ENCODE measurements at places on chromosomes 6 and 20.

DNA sequence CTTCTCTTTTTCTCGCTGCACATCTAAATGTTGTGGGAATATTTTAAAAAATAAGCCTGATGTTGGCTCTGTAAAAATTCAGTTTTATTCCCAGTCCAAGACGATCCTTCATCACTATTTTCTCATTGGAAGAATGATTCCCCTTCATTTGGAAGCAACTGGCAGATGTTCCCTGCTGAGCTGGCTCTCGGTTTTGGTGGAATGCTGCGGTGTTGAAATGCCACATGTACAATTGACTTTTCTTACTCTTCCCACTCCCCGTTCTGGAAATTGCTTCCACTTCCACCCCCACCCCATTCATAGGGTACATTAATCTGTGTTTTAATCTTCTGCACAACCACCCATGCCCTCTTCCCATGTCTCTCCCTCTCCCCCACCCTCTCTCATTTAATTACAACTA is 496.3 kb upstream of the MAP3K7 start:
- DNase-seq, result no peak

DNA sequence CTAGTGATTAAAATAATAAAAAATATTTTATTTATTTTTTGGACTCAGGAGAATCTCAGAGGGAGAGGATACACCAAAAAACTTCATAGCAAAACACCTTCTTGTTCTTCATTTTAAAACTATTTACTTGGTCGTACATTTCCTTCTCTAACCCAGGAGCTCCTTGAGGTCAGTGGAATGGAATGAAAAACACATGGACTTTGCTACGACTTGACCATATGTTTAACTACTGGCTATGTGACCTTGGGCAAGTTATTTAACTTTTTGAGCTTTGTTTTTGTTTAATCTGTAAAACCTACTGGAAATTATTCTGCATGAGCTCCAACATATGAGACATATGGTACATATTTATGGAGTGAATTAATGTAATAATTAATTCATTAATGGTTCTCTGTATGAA is 1005.5 kb upstream of the CITED2 start:
- DNase-seq, result no peak

DNA sequence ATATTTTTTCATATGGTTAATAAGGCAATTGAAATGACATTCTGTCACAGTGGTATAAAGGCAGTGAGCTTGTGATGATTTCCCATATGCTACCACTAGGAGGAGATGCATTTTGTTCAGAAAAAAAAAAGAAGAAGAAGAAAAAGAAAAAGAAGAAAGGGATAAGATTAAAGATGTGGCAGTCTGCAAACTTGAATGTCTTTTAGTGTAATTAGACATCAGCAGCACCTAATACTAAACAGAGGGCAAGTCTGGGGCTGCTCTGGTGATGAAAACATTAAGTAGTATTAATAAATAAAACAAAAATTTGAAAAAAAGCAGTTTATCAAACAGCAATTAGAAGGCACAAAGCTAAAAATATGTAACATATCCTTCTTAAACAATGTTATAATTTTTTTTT is 95.4 kb upstream of the DEFB112 start:
- DNase-seq, result no peak

GRCh38 chr6:125301435-125302391 is at the start of gene HDDC2:
TSS of gene HDDC2 (minus strand) at chr6:125301967. CDS start at chr6:125301932, 35 bp downstream.
- DNase-seq, result peak; percentile 70

- DNase-seq, result no peak
These were observed 191.7 kb upstream of the TCF21 start for GRCh38 chr6:133697185-133697584.

- DNase-seq, result no peak
These were observed 5.2 kb downstream of the DNAH8 start for GRCh38 chr6:38720295-38720694.

DNA sequence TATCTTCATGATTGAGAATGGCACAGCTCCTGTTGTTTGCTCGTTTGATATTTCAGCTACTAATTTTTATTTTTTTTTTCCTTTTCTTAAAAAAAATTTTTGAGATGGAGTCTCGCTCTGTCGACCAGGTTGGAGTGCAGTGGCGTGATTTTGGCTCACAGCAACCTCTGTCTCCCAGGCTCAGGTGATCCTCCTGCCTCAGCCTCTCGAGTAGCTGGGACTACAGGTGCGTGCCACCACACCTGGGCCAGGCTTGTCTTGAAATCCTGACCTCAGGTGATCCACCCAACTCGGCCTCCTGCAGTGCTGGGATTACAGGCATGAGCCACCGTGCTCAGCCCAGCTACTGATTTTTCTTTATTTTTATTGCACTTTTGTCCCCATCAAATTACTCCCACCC is 150.2 kb upstream of the SIM1 start:
- peak; percentile 4 for DNase-seq
